ENCODE measurements at places on chromosomes 5 and 9.

- DNase-seq = no peak
Measured at GRCh38 chr9:107243742-107244141, 39.3 kb upstream of the RAD23B start.

DNA sequence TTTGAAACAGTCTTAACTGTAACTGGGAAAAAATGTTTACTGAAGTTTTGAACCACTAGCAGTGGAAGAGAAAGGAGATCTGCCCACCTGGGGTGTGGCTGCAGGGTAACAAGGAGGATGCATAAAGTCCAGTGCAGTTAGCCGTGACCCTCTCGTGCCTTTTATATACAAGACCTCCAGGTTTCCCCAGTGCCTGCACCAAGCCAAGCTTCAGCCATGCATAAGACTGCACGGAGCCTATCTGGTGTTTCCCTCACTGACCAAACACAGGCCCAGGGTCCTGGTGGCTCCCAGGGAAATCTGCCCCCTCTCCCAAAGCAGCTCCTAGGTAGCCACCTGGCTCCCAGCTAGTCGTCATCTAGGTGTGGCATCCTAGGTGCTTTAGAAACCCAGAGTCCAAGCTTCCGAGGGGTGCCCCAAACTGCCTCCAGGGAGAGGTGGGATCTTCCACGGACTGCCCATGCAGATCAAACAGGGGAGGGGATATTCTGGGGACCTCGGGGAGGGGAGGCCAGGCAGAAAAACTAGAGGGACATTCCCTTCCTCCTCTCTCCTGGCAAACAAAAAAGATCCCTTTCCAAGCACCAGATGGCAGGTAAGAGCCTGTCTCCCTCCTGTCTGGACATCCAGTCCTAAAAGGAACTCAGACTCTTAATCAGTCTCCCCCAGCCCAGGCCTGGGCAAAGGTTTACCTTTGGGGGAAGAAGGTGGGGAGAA is 2.7 kb downstream of the SHB start:
- DNase-seq = no peak

- DNase-seq = no peak
Measured at GRCh38 chr9:29390859-29391258, 1817.6 kb upstream of the C9orf72 start.

GRCh38 chr9:2962471-2963172 is 118.7 kb upstream of the PUM3 start:
- no peak for DNase-seq

DNA sequence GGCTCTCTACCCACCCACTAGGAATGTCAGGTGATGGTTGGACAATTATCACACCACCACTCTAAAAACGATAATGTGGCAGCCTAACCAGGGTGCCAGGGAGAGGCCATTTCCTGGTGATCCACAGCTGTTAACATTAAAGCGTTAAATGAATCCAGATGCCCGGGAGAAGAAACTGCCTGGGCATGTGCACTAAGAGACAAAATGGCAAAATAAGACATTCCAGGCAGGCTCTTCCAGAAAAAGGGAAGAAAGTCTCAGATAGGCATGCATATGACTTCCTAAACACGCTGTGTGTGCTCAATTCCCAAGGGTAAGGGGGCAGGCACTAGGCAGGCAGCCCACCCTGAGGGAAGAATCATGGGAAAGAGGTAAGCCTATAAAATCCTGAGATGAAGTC is 4.6 kb upstream of the TXN start:
- DNase-seq = no peak

GRCh38 chr5:132470596-132470995 is 20.0 kb downstream of the IRF1 start:
- DNase-seq = no peak

- DNase-seq = no peak
Measured at GRCh38 chr5:2455878-2456277, 295.6 kb downstream of the IRX2 start.

- DNase-seq = no peak
Measured at GRCh38 chr9:113888976-113889375, 12.9 kb downstream of the ZNF618 start.

- DNase-seq = no peak
Measured at GRCh38 chr9:130860458-130861316, 25.6 kb downstream of the ABL1 start.

- DNase-seq = no peak
Measured at GRCh38 chr5:67619235-67619634, 422.6 kb upstream of the CD180 start.

- peak; percentile 65 for DNase-seq
Measured at GRCh38 chr5:151040211-151040747, 19.9 kb downstream of the GPX3 start.

- no peak for DNase-seq
Measured at GRCh38 chr5:38447786-38448185, 108.7 kb downstream of the LIFR start.

- no peak for DNase-seq
Measured at GRCh38 chr5:130136300-130136699, 232.0 kb downstream of the CHSY3 start.

DNA sequence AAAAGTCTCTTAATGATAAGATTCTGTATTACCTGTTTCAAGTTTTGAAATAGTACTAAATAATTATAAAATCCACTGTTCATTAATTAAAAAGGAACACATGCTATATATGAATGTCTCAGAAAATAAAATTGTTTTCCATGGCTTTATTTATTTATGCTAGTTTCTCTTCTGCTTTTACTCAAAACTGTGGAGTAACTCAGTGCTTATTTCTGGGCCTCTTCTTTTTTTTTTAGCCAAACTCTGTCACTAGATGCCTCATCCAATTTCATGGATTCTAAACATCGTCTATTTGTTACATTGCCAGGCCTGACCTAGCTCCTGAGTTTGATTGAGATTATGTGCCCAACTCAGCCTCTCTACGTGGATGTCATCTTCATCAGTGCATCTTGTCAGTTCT is 1509.7 kb downstream of the MAT2B start:
- no peak for DNase-seq

GRCh38 chr9:36760667-36761420 is 188.1 kb downstream of the MELK start:
- DNase-seq = no peak

GRCh38 chr5:153400931-153401330 is 89.5 kb upstream of the GRIA1 start:
- no peak for DNase-seq

DNA sequence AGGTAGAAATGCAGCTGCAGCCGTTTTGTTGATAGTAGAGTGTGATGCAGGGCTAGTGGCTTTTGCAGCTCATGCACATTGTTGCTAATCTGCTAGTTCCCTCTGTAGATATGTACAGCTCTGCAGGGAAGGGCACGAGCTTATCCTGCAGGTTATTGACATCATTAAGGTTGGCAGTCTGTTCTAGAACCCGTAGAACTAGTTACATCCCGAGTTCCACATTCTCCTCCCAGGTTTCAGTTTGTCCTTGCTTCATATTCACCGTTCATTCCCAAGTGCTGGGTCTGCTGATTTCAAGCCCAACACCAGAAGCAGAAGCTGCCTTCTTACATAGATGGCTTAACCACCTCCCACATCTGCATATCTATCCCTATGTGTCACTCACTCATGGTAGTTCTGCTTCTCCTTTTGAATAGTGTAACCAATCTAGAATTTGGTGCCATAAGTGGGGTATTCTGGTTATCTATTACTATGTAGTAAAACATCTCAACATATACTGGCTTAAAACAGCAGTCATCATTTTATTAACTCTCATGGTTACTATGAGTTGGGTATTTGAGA is 38.1 kb downstream of the CRHBP start:
- no peak for DNase-seq

- no peak for DNase-seq
Measured at GRCh38 chr9:131704988-131705387, 34.9 kb downstream of the RAPGEF1 start.

DNA sequence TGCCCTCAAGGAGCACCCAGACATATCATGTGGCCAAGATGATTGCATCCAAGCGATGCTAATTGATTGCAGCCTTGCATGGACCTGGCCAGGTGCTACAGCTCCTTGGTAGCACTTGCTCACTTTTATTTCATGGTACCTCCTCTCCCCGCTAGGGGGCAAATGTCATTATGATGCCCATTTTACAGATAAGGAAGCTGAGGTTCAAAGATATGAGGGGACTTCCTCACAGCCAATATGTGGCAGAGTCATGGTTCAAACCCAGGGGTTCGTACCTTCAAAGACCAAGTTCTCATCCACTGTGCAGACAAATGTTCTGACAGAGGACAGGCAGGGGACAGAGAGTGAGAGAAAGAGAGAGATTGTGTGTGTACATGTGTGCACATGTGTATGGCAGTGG is 21.9 kb upstream of the KCNMB1 start:
- no peak for DNase-seq

DNA sequence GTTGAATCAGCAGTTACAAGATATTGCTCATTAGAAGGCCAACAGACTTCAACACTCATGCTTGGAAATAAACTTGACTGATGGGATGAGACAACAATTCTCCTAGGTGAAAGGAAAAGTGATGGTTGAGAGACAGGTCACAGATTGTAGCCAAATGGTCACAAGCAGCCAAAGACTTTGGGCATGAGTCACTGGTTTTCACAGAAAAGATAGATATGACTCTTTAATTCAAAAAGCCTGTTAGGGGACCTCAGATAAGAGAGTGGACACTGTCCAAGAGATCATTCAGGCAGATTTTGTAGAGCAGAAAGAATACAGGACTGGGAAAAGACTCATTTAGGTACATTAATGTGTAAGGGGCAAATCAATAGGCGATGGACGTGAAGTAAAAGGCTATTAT is 982.5 kb downstream of the MAT2B start:
- no peak for DNase-seq

- no peak for DNase-seq
Measured at GRCh38 chr5:127922603-127923002, 161.0 kb upstream of the SLC12A2 start.

DNA sequence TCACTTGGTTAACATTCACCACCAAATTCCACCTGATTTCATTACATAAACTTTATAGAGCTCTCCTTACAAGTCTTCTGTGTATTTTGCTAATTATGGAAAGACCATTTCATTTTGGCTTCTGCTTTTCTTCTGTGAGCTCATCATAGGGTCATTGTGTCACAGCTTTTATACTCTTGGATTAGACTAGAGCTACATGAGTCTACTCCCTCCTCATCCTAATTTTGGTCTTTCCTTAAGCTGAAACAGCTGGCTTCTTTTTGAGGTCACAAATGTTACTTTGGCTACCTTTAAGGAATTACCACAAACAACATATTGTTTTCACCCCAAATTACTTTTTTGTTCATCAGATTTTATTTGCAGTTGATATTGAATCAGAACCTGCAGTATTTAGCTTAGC is 103.0 kb downstream of the NPR3 start:
- DNase-seq = no peak

- DNase-seq = no peak
Measured at GRCh38 chr5:178522361-178522760, 67.8 kb downstream of the COL23A1 start.

All from HuH-7 (cell line).